ENCODE measurements at places on chromosomes 3 and 15.

- no peak for DNase-seq
These were observed 19.5 kb upstream of the WDR49 start for GRCh38 chr3:167673221-167673620.

DNA sequence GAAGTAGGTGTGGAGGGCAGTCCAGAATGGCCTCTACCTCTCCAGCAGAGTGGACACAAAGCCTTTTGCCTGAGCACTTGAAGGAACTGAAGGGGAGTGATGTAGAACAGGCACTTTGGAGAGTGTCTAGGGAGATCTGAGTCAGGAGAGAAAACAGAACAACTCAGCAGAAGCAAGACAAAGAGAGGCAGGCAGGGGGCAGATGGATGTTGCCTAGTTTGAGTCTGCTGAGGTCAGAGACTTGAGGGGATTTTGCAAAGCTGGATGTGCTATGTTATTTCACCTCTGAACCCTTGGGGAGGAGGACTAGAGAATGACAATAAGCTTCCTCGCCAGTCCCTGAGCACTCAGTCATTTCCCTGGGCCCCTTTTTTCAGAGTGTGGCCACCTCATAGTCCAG lies 366.4 kb downstream of the EPHB1 start:
- DNase-seq: no peak

DNA sequence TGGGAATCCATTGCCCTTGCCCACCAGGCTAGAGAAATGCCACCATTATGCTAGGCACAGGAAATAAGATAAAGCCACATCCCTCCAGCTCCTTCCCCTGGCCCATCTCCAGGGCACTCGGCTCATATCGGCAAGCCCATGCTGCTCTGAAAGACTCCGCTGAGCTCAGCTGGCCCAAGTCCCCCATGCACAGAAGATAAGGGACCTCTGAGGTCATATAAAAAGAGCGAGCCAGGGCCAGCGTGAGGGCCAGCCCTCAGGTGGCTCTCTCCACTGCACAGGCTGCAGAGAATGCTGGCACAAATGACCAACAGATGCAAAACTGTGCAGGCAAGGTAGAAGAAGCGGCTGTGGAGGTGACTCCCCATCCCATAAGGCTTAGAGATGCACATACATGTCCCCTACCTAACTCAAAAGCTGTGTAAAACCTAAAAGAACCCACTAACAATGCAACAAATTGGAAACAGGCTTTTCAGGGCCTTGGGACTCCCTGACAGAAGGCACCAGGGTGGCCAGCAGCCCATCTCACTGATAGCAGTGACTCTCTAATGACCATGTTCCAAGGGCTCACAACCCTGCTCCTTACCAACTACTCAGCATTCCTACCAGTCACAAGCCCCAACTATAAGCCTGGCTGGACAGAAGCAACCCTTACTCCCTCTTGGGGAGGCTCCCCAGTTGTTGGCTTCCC lies 3.0 kb downstream of the RAB6B start:
- DNase-seq: peak; percentile 52

DNA sequence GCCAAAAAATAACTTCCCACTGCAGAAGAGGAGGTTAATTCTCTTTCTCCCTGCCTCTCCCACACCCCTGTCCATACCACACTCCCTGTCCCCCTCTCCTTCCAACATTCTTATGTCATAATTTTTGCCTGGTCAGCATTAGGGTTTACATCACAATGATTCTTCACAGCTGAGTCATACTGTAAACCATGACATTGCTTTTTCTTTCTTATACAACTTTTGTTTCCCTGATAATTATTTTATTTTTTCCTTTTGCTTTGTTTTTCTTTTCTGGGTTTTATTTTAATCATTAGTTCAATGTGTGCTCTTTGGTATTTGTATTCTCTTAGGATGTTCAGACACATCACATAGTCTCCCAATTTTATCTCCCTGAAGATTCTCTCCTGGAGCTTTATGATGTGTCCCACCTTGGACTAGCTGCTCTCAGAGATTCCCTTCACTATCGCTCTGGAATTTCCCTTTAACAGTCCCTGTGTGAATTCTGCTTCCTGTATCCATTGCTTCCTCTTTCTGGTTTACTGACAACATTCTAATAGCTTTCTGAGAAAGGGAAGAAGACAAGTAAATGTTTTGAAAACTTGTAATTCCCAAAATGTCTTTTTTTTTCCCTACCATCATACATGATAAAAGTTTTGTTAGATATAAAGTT lies 70.7 kb downstream of the SOX2 start:
- no peak for DNase-seq

DNA sequence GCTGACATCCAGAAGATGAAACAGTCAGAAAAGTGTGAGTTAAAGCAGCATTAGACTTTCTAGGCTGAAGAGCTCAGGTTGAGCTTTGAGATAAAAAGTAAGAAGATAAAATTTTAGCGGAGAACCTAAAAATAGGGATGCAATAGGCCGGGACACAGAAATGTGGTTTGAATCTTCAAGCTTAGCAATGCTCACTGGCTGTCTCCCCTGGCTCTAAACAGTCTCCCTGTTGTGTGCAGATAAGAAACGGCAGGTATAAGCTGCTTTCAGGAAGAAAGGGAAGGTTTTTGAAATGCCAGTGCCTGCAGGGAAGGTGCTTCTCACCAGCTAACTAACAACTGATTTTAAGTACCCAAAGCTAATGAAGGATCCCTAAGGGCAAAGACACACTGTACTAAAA lies 718.7 kb upstream of the SGO1 start:
- DNase-seq: no peak

DNA sequence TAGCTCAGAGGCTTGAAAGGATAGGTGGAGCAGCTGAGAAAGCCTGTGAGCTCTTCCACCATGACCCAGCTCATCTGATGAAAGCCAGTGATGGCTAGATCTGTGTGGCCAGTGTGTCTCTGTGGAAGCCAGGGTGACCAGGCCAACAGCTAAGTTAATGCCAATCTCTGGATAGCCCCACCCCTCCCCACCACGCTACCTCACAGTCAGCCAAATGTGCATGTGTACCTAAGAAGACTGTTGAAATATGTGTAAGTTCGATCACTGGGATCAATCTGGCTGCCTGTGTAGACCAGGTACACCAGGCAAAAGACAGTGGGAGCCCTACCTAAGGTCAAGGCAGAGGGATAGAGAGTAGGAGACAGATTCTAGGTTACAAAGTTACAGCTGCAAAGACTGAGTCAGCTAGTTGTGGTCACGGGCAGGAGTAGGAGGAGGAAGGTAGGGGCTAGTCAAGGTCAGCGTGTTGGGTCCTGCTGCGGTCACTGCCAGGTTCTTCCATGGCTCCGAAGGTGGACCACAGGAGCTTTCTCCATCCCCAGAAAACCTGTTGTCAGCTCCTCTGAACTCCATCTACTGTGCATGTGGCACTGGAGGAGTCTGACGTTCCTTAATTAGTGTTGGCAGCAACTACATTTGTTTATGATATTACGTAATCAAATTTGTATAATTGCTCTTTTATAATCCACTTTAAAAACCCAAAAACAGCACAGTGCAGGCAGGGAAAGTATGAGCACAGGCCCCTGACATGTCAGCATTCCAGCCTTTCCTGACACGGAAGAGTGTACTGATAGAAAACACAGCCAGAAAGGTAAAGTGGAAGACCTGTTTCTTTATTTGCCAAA lies 318.0 kb downstream of the CLSTN2 start:
- DNase-seq: no peak

DNA sequence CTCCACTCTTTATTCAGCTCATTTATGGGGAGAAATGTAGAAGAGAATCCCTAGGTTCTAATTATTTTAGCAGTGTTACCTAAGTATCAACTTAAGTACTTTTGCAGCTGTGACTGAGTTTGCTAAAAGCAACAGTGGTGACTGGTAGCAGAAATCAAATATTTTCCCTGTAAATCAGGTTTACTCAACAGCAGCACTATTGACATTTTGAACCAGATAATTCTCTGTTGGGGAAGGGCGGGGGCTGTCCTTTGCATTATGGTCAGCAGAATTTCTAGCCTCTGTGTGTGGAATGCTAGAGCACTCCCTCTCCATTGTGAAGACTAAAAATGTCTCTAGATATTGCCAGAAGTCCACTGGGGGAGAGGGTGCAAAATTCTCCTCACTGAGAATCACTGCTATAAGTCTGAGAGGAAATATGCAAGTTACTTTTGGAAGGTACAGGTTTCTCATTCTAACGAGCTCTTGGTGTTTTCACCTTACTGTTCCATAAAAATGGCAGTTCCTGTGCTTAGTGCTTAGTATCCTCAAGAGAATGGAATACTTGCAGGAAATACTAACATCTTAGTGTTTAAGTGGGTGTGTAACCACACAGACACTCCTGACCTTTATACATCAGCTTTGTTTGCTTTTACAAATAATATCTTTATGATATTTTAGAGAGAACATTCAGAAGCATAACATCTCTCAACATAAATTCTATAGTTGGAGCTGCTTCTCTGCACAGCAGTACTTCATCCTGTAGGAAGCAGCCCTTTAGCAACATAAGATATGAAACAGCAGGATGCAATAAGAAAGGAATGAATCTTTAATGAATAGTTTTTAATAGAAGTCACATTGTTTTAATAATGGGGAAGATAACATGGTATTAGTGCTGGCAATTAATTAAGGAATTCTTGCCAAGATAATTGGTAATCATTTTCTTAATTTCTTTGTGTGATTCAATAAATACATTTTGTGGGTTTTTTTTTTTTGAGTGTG lies 246.5 kb upstream of the GOLIM4 start:
- DNase-seq: no peak

DNA sequence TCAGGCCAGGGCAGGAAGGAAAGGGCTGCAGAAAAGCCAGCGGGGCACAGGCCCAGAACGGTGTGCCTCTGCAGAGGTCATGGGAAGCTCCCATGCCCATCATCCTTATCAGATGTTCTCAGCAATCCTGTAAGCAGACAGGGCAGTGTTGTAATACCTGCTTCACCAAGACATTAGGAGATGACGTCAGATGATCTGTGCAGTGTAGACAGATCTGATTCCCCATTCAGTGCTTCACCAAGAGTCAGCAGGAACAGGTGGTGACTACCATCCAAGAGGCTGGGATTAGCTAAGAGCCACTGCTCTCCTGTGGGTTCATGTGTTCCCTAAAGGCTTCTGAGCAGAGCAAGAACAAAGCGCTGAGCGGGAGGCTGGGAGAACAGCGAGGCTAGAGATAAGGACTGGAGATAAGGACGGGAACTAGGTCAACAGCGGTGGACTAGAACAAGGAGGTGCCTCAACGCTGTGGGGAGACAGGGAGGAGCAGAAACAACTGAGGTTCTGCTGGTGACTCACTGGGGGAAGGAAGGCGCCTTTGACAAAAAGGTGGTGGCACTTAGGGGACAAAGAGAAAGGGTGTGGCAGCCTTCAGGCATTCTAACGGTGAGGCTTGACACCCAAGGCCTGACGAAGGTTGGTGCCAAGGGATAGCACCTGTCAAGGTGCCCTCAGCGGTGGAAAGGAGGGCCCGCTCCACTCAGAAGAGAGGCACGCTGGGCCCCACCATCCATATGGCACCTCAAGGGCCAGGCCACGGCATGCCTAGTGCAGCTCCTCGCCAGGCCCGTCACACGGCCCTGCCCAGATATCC lies 28.4 kb downstream of the CCDC12 start:
- DNase-seq: no peak

- peak; percentile 62 for DNase-seq
These were observed 27.5 kb downstream of the RAB6B start for GRCh38 chr3:133868186-133868585.

Data from aorta (tissue), 5 donors.